ENCODE measurements at places on chromosomes 1 and 21.

DNA sequence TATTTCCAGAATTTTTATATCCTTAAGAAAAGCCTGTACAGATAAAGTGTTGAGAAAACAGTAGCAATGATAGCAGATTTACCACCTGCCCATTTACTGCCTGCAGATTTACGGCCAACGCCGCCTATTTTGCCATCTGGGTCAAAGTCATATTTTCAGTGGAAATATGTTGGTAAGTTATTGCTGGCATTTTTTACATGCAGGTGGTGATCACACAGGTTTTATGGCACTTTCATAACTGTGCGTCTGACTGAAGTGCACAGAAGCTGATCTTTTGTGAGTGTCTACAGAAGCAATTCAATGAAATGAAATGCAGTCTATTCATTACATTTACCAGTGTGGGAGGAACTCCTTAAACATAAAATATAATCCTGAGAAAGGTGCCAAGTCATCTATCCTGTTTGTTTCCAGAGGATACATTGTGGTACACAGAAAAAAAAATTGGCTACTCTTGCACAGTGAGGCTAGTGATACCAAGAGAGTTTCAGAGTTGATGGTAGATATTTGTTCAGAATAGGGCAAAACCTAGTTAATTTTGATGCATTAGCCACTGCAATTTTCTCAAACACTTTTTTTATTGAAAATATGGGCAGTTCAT, 458.5 kb downstream of the NEGR1 start:
- no peak for DNase-seq

DNA sequence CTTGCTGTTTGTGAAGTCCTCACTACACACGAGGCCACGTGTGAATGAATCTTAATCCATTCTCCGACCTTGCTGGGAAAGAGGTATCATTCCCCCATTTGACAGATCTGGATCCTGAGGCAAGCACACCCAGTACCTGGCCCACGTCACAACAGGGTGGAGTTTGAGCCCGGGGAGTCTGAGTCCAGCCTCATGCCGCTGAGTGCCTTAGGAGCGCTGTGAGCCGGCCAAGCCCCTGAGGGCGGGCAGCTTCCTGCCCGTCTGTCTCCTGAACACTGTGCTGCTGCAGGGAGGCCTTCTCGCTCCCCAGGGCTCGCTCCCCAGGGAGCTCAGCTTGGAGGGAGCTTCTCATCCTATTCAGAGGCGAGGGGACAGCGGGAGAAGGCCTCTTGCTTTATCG, 29.7 kb downstream of the SLC45A1 start:
- DNase-seq: no peak

GRCh38 chr21:39086547-39086946, 96.7 kb downstream of the PSMG1 start:
- no peak for DNase-seq

- DNase-seq: no peak
These were observed 123.3 kb upstream of the GRIK3 start for GRCh38 chr1:37157634-37158033.

- no peak for DNase-seq
These were observed 40.1 kb downstream of the PRPF38A start for GRCh38 chr1:52444463-52444862.

- DNase-seq: no peak
These were observed 130.4 kb downstream of the AK5 start for GRCh38 chr1:77412069-77412819.

- no peak for DNase-seq
These were observed 10.1 kb upstream of the GUCA2B start for GRCh38 chr1:42142894-42143675.

- no peak for DNase-seq
These were observed 43.3 kb downstream of the BACE2 start for GRCh38 chr21:41211060-41211805.

DNA sequence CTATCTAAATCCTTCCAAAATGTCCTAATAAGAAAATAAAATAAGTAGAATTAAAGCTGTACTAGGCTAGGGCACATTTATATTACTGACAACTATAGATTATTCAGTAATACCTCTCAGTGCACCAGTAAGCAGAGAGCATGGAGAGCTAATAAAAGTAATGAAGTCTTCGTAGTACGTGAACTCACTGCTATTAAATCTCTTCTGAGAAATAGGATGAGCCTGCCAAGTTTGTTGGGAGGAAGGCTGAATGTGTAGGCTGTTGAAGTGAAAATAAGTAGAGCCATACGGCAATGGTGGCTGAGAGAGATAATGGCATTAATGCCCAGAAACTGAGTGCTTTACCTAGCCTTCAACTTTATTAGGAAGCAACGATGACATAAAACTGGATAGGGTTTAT, 73.9 kb upstream of the NR5A2 start:
- no peak for DNase-seq

DNA sequence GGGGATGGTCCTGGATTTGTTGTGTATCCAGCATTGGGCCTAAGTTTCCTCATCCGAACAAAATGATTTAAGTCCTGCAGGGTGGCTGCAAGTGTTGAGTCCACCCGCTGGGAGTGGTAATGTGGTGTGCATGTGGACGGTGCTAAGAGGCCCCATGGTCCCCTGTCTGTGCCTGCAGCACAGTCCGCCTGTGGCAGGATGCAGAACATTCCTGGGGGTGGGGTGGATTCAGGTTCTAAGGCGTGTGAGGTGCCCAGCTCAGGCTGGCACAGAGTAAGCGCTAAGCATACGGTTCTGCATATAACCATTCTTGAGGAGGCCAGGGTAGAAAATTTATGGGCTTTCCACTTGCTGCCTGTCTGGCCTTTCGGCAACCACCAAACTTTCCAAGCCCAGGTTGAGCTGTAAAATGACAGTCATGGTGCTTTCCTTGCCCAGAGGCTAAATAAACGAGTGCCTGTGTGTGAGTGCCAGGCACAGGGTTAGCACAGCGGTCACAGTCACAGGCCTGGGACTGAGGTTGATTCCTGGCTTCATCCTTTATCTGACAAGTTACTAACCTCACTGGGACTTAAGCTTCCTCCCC, 30.7 kb downstream of the SLC2A1 start:
- peak; percentile 49 for DNase-seq

DNA sequence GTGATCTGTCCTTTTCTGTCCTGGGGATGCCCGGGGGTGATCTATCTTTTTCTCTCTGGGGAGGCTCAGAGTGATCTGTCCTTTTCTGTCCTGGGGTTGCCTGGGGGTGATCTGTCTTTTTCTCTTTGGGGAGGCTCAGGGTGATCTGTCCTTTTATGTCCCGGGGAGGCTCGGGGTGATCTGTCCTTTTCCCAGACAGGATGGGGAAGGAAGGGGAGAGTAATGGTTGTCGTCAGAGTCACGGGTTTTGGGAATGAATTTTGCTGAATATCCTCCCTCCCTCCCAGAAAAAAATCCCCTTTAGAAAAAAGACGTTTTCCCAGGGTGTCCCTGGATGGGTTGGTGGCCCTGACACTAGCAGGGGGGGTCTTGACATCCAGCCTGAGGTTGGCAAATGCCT, 91.5 kb downstream of the ARHGEF10L start:
- no peak for DNase-seq

GRCh38 chr1:185068341-185068740, 23.0 kb downstream of the RNF2 start:
- no peak for DNase-seq

- DNase-seq: no peak
These were observed 190.9 kb upstream of the ADGRL4 start for GRCh38 chr1:79197421-79197820.

DNA sequence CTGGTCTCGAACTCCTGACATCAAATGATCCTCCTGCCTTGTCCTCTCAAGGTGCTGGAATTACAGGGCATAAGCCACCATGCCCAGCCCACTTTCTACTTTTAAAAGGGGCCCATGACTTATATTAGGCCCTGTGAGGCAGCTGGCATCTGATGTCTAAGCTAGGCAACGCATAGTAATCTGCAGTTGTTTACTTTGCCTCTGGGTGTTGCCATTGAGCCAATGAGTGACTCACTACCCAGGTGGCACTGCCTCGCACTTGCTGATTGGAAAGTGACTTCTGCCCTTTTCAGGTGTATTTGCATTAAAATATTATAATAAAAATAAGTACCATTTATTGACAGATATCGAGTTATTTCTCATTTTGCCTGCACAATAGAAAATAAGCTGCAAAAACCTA, 84.9 kb downstream of the KIF14 start:
- no peak for DNase-seq

DNA sequence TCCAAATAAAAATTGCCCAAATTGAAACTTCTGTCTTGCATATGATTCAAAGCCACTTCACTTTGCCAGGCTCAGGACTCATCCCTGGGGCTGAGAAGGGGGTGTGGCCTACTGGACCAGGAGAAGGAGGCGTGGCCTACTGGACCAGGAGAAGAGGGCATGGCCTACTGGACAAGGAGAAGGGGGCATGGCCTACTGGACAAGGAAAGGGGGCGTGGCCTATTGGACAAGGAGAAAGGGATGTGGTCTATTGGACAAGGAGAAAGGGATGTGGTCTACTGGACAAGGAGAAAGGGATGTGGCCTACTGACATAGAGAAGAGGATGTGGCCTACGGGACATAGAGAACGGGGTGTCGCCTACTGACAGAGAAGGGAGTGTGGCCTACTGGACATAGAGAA, 405.3 kb downstream of the RRAGC start:
- DNase-seq: no peak

- no peak for DNase-seq
These were observed 13.6 kb upstream of the TRIM17 start for GRCh38 chr1:228430243-228430642.

DNA sequence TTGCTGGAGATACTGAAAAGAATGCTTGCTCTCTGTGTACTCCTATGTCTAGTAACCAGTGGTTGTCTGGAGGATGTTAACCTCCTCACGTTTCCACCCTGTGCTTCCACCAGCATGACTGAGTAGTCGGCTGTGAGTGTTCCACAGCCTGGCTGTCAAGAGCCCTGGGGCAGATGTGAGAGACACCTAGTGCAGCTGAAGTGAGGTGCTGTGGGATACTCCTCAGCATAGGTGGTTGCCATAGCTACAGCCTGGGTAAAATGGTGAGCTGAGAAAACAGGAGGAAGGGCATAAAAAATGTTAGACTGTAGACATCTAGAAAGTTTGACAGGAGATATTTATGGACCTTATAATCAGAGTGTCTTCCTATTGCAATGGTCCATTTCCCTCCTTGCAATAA, 15.8 kb downstream of the IVL start:
- no peak for DNase-seq

GRCh38 chr1:59142311-59143132, 154.4 kb upstream of the FGGY start:
- no peak for DNase-seq

DNA sequence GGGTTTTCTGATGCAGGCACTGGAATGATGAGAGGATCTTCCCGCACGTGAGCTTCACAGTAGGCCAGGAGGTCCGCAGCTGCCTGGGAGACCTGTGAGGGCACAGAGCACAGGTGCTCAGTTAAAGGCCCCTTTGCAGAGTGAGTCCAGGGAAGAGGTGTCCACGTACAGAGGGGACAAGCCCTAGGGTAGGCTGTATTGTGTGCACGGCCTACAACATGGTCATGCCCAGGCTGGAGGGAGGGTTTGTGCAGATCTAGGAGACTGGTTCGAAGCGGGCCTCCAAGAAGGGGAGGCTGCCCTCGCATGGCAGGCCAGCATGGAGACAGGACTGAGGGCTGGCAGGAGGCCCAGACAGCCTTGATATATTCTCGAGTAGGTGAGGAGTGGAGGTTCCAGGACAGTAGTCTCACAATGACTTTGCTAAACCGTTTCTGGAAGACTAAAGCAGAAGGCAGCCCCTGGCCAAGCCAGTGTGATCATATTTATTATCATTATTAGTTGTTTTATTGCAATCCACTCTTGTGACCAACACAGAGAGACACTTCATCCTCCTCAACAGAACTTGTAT, 48.0 kb upstream of the B3GALNT2 start:
- DNase-seq: no peak

DNA sequence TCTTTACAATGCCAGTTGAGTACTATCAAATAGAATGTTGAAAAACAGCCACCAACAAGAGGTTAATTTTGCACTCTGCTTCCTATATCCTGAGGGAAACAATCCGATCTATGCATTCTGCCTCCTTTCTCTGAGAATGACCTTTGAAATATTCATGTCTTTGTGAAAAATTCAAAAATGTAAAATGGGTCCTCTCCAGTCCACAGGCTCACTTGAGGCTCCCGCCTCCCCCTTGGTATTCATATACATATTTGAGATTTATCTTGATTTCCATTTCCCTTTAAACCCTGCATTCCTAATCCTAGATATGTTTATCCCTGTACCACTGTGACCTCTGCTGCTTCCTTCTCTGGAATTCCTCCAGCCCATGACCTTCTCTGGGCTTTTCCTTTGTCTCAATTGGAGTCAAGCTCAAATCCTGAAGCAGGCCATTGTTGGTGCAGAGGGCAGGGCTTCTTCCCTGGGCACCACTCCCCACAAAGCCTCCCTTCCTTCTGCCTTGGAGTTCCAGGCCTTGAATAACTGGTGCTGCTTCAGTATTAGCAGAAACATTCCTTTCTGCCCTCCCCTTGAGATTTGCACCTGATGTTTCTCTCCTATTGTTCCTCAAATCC, 296.8 kb downstream of the PBX1 start:
- DNase-seq: no peak

GRCh38 chr1:244137725-244138124, 86.6 kb downstream of the ZBTB18 start:
- DNase-seq: no peak

DNA sequence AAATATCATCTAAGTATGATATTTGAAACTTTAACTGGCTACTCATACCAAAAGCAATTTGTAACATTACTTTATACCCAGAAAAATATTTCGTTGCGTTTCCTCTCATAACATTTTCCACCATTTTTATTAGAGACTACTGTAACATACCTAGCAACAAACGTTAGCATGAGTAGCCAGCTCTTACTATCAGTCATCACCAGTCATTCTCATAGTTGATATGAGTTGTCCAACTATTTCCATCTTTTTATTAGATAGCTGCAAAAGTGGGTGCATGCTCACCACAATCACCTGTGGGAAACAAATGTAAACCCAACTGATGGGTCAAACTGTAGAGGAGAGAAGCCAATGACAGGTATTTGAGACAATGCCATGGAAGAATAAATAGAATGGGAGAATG, 114.6 kb downstream of the AKT3 start:
- no peak for DNase-seq

GRCh38 chr1:160626509-160627342, 20.1 kb downstream of the SLAMF1 start:
- no peak for DNase-seq

- no peak for DNase-seq
These were observed 214.5 kb upstream of the PLD5 start for GRCh38 chr1:242738702-242739645.

- DNase-seq: no peak
These were observed 3.7 kb upstream of the ID3 start for GRCh38 chr1:23563003-23563402.

- DNase-seq: no peak
These were observed 33.5 kb upstream of the BATF3 start for GRCh38 chr1:212733109-212733508.

GRCh38 chr1:5002676-5003075, 348.3 kb downstream of the AJAP1 start:
- DNase-seq: no peak

GRCh38 chr21:20373031-20373430, 625.2 kb upstream of the NCAM2 start:
- DNase-seq: no peak

DNA sequence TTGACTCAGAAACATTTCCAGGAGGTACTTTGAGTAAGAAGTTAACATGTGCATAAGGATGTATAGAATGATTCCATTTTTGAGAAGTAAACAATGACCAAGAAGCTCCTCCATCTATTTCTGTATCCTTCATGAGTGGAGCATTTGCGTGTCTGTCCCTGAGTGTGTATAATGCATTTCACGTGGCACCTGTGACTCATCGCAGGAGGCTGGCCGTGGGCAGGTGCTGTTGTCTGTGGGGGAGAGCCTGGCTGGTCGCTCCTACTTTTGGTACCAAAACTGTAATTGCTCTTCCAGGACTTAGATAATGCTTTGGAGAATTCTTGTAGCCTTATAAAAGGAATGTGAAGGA, 16.5 kb downstream of the SLC37A1 start:
- no peak for DNase-seq
